GM23248 (cell line): ENCODE measurements at places on chromosomes 2 and 18. TPM values are rescaled to one million over a fixed set of nuclear protein-coding genes. Genes with fewer than 3 reads are reported as not detected.
A peak's percentile ranks its signal among the peaks of the same experiment; 100 is the strongest.

CAPN13 gene
- not detected in 2 replicates for total RNA-seq

TNFRSF11A gene
- total RNA-seq = 0.22 TPM in 1 of 2 replicates, not detected in the other

TMEM150A gene
- total RNA-seq = 13.5 and 20.9 TPM in 2 replicates

TLX2 gene
- not detected in 2 replicates for total RNA-seq

SERPINB5 gene
- total RNA-seq = not detected in 2 replicates

EFEMP1 gene
- 1,343 and 1,498 TPM in 2 replicates for total RNA-seq

AGFG1 gene
- total RNA-seq = 144 and 150 TPM in 2 replicates

SULT1C2 gene
- total RNA-seq = not detected in 2 replicates

LRRC30 gene
- total RNA-seq = not detected in 2 replicates

CD207 gene
- not detected in 2 replicates for total RNA-seq

MATN3 gene
- total RNA-seq = 0.25 and 0.54 TPM in 2 replicates

FAM161A gene
- 0.25 and 0.76 TPM in 2 replicates for total RNA-seq

IHH gene
- total RNA-seq = not detected in 2 replicates

GLI2 gene
- 5.1 and 8.3 TPM in 2 replicates for total RNA-seq

DHRS9 gene
- total RNA-seq = not detected in 2 replicates

OTOF gene
- 0.25 and 0.43 TPM in 2 replicates for total RNA-seq

DNA sequence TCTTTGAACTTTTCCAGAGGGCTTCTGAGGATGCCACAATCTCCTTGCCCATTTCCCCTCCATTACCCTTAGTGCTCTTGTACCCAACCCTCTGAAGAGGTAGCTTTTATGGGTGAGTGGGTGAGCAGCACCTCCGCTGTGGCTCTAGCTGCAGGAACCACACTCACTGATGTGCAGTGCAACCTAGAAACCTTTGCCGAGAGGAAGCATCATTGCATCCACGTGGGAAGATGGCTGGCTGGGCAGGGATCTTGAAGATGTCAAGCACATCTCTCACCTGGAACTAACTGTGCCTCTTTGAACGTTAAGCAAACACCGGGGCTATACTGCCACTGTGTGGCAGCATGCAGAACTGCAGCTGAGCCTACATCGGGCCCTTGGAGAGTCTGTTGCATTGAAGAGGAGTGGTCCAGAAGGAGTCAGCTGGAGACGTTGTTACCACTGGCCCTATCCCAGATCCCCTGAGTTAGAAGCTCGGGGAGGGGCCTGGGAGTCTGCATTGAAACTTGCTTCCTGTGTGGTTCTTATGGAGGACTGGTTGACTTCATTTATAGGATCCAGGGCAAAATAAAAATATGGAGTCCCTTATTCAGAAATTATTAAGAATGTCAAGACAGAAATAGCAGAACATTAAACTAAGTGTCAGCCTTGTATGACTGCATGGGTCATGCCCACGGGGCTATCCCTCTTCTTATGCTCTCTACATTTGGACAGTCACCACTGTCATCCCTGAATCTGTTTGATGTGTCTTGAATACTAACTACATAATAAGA lies 28.7 kb downstream of the IGFBP5 start:
- DNase-seq = peak; percentile 70

- DNase-seq = no peak
These were observed 845.3 kb upstream of the GCFC2 start for GRCh38 chr2:76556018-76556417.

- no peak for DNase-seq
These were observed 92.9 kb upstream of the CXCR4 start for GRCh38 chr2:136210822-136211221.

- no peak for DNase-seq
These were observed 84.0 kb downstream of the SH3RF3 start for GRCh38 chr2:109212836-109213563.

DNA sequence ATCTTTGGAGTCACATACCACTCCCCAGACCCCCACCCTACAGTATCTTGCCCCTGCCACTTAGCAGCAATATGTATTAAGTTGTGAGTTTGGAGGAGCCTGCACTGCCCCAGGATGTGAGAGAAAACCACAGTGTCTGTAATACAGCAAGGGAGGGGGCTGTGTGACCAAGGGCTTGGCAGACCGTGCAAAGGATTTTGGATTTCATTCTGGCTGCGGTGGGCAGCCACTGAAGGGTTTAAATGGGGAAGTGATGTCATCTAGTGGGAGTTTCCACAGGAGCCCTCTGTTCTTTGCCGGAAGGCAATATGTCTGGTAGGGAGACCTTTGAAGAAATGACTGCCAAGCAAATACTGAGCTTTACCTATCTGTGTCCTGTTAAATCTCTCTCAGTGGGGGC lies 202.4 kb downstream of the FHOD3 start:
- no peak for DNase-seq

DNA sequence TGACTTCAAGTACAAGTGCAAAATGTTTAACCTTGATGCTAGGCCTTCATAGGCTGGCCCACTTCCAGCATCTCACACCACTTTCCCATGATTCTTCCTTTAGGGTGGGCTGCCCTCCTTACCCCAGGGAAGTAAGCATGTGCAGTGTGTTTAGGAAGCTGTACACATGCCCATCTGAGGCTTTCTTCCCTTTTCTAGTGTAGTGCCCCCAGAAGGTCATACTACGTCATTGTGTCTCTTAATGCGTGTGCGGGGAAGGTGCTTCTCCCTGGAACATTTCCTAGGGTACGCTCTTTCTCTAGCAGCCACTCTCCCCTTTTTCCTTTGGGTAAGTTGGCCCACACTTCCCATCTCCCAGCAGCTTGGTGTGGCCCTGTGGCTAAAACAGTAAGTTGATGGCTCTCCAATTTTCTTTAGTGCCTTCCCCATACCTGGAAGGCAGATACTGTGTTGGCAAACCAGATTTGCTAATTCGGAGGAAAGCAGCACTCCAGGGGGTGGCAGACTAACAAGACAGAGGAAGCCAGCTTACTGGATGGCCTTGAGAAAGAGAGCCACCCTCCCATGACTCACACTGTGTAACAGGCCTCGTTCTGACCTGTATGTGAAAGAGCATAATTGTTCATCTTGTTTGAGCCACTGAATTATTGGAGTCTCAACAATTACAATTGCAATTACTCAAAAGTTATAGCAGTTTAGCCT lies 1.1 kb upstream of the SULT6B1 start:
- peak; percentile 96 for DNase-seq

- no peak for DNase-seq
These were observed 187.7 kb upstream of the CXCR4 start for GRCh38 chr2:136305517-136306192.

DNA sequence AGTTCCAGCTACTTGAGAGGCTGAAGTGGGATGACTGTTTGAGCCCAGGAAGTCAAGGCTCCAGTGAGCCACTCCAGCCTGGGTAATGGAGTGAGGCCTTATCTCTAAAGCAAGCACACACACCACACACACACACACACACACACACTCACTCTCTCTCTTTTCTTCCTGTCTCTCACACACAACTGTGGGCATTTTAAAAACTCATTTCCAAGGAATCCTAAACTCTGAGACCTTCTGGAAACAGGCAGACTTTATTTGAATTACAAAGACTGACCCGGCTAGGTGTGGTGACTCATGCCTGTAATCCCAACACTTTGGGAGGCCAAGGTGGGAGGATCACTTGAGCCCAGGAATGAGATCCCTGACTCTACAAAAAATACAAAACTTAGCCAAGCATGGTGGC lies 21.3 kb downstream of the WDSUB1 start:
- peak; percentile 9 for DNase-seq

DNA sequence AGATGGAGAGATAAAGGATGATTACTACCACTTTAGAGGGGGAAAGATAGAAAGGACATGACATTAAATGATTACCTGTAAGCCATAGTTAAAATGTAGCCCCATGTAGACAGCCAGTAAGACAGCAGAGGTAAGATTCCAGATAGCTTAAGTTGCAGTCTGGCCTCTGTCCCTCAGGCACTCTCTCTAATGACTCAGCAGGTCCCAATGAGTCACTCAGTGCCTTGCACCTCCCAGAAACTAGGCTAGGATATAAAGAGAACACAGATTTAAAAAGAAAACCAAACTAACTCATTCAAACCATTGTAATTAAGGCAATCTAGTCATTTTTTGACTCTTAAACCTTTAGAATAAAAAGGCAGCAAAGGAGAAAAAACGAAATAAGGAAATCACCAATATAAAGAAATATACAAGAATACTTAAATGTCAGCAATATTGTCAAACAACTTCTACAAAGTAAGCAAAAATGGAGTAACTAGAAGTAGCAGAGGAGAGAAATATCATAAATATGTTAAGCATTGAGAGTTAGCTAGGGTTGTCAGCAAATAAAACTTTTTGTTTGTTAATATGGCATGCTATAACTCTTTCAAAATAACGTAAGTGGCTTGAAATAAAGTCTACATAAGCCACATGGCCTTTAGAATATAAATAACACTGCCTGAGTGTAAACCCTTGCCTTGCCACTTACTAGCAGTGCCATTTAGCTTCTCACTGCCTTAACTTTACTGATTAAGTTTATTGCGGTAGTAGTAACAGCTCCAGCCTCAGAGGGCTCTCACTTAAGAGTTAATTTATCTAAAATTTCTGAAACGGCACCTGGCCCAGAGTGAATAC lies 48.5 kb downstream of the SOCS6 start:
- DNase-seq = peak; percentile 95

GRCh38 chr2:101718993-101719571 lies 21.6 kb downstream of the MAP4K4 start:
- DNase-seq = peak; percentile 50

DNA sequence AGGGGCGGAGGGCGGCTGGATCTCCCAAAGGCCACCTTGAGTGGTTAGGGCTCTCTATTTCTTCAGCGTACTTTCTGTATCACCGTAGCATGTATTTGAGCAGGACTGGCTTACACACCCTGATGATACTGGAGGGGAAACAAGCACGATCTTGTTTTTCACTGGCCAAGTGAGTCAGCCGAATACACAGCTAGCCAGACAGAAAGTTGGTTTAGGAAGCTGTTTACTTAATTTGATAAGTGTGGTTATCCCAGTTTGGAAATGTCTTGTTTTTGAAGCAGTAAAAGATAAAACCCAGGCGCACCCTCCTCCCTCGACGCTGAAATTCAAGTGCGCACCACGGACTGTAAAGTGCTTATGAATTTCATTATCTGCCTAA lies 582 bp downstream of the RIOK3 start:
- peak; percentile 78 for DNase-seq

DNA sequence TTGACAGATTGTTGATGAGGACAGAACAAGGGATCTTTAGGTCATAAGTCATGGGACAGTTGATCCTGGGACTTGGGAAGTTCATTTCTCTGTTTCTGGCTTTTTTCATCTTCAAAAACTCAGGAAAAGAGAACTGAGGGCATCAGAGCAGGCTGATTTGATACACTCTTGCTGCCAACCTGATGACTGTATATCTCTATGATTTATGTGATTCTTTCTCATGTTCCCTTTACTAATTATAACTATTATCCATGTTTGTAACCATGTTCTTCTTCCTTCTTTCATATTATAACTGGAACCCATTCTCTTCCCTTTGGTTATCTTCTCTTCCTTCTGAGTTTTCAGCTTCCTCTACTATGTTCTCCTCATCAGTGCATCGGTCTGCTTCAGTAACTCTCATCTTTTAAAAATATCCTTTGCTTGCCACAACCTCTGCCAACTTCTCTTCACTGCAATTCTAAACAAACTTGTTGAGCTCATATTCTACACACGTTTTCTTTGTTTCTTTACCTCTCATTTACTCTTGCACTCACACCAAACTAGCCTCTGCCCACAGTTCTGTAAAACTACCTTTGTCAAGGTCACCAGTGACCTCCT lies 13.5 kb downstream of the RASGRP3 start:
- DNase-seq = no peak

- peak; percentile 60 for DNase-seq
These were observed 36.6 kb upstream of the IKZF2 start for GRCh38 chr2:213187833-213188532.

GRCh38 chr2:192026059-192026824 lies 168.5 kb downstream of the TMEFF2 start:
- no peak for DNase-seq

GRCh38 chr18:79394534-79395307 lies 1.0 kb upstream of the NFATC1 start:
- peak; percentile 85 for DNase-seq

DNA sequence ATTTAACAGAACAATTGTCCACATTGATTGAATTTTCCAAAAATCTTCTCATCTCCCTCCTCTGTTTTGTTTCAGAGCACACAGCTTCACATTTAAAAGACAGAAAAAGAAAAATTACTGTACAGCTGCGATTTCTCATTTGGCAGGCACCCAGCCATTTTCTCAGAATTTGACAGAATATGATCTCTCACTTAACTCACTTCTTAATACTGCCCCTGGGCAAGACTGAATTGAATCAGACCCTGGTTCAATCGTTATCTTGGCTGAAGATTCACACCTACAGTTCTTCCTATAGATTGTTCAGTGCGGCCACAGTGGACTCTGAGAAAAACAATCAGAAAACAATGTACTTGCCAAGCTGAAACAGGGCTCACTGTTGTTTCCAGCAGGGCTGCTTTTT lies 90.2 kb upstream of the LHCGR start:
- DNase-seq = no peak

DNA sequence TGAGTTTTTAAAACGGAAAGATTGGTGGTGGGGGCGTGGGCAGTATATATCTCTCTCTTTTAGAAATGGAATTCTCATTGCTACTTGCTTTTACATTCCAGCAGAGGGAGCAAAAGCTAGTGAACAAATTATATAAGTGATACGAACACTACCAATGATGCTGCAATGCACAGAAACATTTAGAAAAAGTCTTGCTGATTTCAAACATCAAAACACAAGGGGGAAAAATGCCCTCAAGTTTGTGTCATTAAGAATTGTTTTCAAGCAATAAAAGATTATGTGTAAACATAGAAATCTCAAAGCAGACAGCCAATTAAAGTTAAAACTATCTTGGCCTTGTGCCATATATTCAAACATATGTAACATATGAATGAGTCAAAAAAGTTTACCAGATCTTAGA lies 296.3 kb upstream of the KCNJ3 start:
- DNase-seq = peak; percentile 73

- DNase-seq = no peak
These were observed 53.3 kb upstream of the NFU1 start for GRCh38 chr2:69490486-69490885.

GRCh38 chr18:24369426-24369825 lies 28.2 kb downstream of the OSBPL1A start:
- DNase-seq = peak; percentile 3

DNA sequence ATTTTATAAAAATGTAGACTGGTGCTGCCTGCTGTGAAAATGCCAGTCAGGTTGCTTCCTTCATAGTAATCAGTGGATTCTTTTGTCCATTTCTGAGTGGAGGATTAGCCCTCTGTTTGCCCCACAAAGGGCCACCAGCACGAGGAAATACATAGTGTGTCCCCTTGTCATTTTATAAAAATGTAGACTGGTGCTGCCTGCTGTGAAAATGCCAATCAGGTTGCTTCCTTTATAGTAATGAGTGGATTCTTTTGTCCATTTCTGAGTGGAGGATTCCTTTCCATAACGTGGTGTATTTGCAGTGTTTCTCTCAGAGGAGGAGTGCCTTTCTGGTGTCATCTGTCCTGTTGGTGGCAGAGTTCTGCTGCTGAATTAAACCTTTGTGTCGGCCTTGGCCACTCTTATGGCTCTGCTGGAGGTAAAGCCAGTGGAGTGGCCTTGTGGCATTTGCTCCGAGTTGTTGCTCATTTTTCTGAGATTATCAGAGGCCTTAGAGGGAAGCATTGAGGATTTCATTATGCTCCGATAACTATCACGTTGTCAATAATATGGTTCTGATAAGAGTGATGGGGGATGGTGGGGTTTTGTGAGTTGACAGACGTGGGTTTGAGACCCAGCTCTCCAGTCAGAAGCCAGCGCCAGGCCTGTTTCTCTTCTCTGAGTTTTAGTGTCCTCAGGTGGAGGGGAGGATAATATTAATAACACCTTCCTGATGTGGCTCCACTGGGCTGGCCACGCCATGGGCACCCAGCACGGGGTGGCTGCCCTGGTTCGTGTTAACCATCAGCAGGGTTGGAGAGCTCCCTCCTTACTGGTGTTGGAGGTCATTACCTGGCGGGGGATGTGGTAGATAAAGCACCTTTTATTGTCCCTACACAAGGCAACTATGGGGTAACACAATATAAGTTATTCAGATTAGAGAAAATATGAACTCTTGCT lies 96.6 kb downstream of the NEDD4L start:
- no peak for DNase-seq
